Fibroblast of gingiva (primary cell): ENCODE measurements at places on chromosomes 12 and 14.

GRCh38 chr12:127459166-127459565 is 807.8 kb upstream of the TMEM132C start:
- no peak for DNase-seq

GRCh38 chr14:63737582-63738006 is 9.7 kb upstream of the SGPP1 start:
- no peak for DNase-seq

DNA sequence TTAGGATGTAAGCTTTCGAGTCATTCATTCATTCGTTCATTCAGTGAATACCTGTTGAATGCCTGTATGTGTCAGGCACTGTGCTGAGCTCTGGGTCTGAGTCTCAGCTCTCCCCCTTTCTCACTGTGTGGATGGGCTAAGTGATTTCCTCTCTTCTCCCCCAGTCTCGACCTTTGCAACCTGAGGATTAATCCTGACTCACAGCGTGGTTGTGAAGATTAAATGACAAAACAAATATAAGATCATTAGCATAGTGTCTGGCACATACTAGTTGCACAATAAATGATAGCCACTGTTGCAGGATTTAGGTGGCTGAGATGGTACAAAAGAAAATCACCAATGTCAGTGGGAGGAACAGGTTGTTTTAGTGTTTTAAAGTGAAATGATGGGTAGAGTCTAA is 136.7 kb downstream of the GPR135 start:
- no peak for DNase-seq

DNA sequence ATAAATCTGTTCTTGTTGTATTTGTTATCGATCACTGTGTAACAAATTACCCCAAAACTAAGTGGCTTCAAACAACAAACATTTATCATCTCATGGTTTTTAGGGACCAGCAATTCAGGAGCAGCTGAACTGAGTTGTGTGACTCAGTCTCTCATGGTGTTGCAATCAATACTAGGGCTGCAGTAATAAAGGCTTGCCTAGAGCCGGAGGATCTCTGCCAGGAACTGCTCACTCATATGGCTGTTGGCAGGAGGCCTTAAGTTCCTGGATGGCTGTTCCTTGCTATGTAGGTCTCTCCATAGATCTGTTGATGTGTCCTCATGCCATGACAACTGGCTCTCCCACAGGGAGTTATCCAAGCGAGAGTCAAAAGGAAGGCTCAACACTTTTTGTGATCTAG is 3.8 kb upstream of the PSMC6 start:
- peak; percentile 97 for DNase-seq

DNA sequence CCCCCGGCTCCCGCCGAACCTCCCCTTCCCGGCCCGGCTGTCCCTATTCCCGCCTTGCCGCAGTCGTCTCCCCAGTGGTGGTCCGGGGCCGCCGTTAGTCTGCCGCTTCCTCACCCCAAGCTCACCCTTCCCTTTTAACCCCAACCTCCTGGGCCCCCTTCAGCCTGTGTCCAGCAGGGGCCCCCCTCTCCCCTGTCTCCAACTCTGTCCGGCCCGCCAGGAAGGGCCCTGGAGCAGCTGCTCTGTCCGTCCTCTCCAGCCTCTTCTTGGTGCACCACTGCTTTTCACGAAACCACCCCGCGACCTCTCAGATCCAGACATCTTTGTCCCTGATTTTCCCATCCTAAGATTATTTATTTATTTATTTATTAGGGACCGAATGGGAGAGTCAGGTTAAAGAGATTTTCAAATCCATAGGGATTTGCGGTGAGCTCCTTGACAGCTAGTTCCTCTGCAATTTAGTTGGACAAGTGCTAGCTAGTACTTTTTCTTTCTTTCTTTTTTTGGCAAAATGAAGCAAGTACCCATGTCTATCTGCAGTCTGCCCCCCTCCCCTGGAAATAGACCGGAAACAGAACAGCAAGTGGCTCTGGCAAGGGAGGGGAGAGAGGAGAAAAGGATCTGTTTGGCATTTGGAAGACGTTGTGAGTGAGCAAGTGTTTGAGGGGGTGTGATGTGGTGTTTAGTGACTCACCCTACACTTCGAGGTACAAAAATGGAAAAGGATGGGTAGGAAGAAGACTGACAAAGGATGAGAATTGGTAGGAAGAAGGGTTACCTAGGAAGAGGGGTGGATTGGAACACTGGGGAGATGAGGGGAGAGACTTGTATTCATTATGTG is 632 bp downstream of the UBR7 start:
- peak; percentile 49 for DNase-seq

GRCh38 chr12:47079981-47080724 is 394 bp upstream of the AMIGO2 start:
- DNase-seq, result peak; percentile 29

- DNase-seq, result no peak
These were observed 82.9 kb upstream of the CLMN start for GRCh38 chr14:95402578-95402977.

GRCh38 chr14:57487771-57488170 is 5.9 kb downstream of the CCDC198 start:
- no peak for DNase-seq

DNA sequence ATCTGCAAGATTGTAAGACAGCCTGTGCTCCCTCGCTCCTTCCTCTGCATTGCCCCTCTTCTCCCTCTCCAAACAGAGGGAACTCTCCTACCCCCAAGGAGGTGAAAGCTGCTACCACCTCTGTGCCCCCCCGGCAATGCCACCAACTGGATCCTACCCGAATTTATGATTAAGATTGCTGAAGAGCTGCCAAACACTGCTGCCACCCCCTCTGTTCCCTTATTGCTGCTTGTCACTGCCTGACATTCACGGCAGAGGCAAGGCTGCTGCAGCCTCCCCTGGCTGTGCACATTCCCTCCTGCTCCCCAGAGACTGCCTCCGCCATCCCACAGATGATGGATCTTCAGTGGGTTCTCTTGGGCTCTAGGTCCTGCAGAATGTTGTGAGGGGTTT is 37.4 kb downstream of the DAD1 start:
- no peak for DNase-seq

DNA sequence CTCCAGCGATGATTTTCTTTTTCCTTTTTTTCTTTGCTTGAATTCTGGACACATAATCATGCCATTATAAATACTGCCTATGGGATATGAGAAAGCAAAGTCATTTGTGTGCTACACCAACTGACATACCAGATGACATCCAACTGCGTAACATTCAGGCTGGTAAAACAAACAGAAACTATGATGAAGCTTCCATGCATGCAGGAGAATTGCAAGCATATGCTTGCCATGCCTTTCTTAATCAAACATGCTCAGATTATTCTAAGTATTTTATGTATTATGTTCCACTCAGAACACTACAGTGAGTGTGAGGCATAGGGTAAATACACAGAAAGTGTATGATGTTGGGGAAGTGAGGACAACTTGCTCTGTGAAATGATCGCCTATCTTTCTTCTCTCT is 97.4 kb downstream of the C12orf50 start:
- DNase-seq, result peak; percentile 76

- no peak for DNase-seq
These were observed 1945.1 kb upstream of the SEL1L start for GRCh38 chr14:83478741-83479140.

- DNase-seq, result no peak
These were observed 146.8 kb downstream of the CHST11 start for GRCh38 chr12:104603545-104603973.

GRCh38 chr14:49895480-49895879 is 2.6 kb downstream of the ARF6 start:
- no peak for DNase-seq
